Hippocampal formation (tissue), 2 donors: ENCODE measurements at places on chromosomes 6 and 20.
A peak's percentile ranks its signal among the peaks of the same experiment; 100 is the strongest.

DNA sequence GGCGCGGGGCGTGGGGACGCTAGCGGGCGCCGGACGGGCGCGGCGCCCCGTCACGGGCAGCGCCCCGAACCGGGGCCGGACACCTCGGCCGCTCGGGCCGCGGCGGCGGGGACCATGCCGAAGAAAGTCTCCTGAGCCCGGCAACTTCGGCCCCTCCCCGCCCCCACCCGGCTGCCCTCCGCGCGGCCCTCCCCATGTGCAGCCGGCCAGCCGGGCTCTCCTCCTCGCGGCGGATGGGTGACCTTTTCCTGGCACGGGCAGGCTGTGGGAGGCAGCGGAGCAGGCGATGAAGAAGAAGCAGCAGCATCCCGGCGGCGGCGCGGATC is 278 bp downstream of the UST start:
- DNase-seq = peak; percentile 36

DNA sequence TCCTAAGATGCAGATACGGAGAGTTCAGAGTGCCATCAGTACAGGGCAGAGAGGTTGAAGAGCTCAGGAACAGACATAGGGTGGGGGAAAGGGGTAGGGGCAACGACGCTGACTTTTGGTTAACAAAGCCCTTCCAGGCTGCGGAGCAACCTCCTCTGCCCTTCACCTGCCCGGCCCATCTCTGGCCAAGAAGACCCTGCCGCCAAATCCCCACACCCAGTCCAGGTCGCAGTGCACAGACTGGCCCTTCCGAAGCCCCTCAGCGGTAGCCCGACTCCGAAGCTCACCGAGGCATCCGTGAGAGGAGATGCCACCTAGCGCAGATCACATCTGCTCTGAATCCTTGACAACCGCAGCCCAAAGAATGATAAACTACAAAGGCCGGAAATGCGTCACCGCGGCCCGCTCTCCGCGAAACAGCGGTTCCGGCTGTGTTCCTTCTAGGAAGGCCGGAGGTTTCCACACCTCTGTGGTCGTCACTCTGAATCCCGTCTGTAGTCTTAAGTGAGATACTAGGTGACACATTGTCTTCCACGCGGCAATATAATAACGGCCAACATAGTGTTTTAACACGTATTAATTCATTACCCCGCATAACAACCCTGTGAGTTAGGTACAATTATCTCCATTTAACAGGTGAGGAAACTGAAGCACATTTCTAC is at the start of gene ZSCAN23:
TSS of gene ZSCAN23 (minus strand) at position 380 of the 662 bp plus-strand sequence. CDS start 7,225 bp downstream, outside the sequence.
- DNase-seq = peak; percentile 64

- no peak for DNase-seq
Measured at GRCh38 chr6:53746442-53747103, 48.2 kb upstream of the LRRC1 start.

DNA sequence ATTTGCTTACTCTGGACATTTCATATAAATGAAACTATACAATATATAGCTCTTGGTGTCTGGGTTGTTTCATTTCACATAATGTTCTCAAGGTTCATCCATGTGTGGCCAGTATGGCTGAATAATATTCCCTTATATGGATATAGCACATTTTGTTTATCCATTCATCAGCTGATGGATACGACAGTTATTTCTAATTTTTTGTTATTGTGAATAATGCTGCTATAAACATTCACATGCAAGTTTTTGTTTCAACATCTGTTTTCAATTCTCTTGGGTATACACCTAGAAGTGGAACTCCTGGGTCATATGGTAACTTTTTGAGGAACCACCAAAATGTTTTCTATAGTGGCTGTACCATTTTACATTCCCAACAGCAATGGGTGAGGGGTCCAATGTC is 101.1 kb downstream of the CDK19 start:
- DNase-seq = no peak

- DNase-seq = no peak
Measured at GRCh38 chr6:83008626-83009025, 57.0 kb downstream of the UBE3D start.

DNA sequence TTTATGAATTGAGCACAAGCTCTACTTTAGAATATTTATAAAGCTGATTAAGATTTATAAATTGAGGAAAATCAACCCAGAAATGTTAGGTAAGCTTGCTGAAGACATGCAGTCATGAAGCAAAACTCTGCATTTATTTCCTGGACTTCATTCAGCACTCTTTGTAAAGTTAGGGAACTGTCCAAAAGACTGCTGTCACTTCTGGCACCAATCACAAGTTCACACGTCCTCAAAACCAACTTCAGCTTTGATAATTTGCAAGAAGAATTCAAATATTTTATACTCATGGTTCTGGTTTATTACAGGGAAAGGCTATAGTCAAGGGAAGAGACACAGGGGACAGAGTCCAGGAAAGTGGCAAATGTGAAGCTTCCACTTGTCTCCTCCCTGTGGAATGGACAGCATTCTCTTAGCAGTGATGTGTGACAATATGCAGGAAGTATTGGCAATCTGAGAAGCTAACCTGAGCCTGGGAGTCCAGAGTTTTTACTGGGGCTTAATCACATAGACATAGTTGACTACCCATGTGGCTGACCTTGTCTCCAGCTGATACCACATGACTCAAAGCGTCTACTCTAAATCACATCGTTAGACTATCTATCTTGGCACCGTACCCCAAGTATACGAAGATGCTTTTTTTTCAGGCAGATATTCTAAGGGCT is 85.4 kb downstream of the PPP1R14C start:
- no peak for DNase-seq

DNA sequence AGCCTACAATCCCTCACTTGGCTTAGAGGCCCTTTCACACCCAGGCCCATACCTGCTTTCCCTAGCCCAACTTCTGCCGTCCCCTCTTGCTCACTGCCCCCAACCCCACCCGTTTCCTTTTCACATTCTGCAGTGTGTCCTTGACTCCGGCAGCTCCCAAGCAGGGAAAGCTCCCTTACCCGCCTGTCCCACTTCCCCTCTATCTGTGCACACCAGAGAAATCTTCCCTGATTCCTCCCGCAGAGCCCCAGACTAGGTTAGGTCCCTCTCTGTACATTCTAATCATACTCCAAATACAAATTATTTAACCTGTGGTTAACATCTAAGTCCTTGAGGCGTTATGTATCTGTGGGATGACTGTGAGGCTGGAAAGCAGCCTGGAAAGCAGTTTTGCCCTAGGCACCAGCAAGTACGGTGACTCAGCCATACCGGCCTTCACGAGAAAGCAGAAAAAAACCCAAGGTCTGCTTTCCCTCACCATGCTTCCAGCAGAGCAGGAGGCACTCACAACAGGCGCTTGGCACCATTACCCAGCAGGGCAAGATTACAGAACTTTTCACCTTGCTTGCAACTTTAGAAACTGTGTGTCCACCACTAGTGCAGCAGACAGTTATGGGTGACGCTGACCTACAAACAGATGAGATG is 22.3 kb downstream of the ELOVL5 start:
- DNase-seq = no peak

GRCh38 chr6:88174906-88175305 is 8.8 kb upstream of the CNR1 start:
- DNase-seq = no peak

DNA sequence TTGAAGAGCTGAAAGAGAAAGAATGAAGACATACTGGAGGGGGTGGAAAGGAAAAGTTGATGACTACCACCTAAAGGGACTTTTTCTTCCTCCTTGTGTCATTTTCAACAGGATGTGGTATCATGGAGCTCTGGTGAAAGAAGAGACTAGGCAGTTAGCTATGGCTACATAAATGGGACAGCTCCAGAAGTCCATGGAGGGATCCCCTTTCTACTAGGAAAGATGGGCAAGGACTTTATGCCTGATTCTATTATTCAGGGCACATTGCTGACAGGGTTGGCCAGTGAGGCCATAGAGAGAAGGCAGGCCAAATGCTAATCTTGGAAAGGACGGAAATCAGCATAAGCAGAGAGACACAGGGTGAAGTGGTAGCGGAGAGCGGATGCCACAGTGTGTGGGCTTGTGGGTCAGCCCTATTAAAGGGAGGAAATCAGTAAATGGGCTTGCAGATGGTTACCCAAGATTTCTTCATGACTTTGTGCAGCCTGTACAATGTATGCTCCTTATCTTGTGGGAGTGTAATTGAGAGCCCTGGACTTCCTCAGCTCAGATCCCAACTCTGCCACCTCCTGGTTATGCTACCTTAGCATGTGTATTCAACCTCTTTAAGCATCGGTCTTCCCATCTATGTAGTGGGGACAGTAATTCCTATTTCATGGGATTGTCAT is 77.4 kb upstream of the TMEM170B start:
- no peak for DNase-seq

DNA sequence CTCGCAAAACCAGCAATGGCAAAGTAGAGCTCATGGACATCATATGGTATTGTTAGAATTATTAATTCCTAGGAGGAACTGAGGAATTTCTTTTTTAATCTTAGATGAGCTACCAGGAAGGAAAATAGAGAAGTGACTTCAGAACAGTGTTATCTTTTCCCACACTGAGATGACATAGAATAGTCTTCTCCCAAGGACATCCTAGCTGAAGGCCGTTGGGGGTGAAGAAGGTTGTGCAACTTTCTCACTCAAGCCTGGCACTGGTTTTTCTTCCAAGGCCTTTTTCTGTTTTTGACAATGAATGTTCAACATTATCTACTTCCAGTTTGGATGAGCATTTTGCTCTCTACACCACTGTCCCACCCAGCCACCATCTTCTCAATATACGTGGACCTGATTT is 35.8 kb upstream of the MAS1 start:
- DNase-seq = no peak
